ENCODE measurements at places on chromosomes 6 and 20. TPM values are rescaled to one million over a fixed set of nuclear protein-coding genes. Genes with fewer than 3 reads are reported as not detected.

Gene RIMS4
- not detected for polyA plus RNA-seq

DNA sequence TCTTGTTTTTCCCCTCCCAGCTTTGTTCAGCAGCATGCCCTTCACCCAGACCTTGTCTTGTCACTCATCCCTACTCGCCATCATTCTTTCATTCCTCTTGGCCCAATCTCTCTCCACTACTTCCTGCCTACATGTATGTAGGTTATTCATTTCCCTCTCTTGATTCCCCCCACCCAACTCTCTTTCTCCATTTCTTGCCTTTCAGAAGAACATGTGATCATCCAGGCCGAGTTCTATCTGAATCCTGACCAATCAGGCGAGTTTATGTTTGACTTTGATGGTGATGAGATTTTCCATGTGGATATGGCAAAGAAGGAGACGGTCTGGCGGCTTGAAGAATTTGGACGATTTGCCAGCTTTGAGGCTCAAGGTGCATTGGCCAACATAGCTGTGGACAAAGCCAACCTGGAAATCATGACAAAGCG, 2.6 kb downstream of the HLA-DRA start:
- H3K4me1 ChIP-seq: no peaks in the 10 kb centered on the region
- H3K4me3 ChIP-seq: no peak overlapping the region
- H3K27ac ChIP-seq: no peak overlapping the region
- peaks cover 1% of the 10 kb centered on the region for H3K27me3 ChIP-seq
- no peak for DNase-seq

DNA sequence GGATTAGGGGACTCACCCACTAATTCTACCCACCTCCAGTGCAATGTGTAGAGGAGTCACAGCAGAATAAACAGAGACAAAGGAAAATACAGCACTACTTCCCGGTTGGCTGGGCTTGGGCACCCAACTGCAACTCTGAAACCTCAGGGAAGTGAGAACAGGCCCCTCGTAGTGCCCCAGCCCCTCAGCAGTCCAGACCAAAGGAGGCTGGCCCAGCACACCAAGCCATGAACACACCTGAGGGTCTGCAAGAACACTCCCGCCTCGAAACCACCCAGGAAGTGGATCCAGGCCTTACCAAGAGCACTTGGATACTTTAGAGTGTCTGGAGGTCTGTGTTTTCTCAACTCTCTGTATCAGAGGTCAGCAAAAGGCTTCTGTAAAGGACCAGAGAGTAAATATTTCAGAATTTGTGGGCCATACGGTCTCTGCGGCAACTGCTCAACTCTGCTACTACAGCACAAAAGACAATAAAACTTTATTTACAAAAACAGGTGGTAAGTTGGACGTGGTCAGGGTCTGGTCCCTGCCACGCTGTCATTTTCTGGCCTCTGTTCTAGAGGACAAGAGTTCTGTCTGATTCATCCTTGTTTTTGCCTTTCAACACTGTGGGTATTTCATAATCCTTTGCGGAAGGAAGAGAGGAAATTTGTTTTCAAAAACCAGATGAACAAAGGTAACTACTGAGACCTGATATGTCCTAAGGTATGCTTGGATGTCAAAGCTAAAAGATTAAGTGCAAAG, 154.6 kb downstream of the PTPRT start:
- no peak overlapping the region for H3K27ac ChIP-seq
- no peaks in the 10 kb centered on the region for H3K4me1 ChIP-seq
- no peak for DNase-seq
- H3K27me3 ChIP-seq: no peaks in the 10 kb centered on the region
- no peaks in the 10 kb centered on the region for H3K36me3 ChIP-seq
- no peak overlapping the region for H3K4me3 ChIP-seq

GRCh38 chr20:18712131-18712530, 101.5 kb upstream of the SCP2D1 start:
- H3K36me3 ChIP-seq: no peaks in the 10 kb centered on the region
- H3K4me1 ChIP-seq: no peaks in the 10 kb centered on the region
- H3K27ac ChIP-seq: no peak overlapping the region
- no peak for DNase-seq
- H3K4me3 ChIP-seq: no peak overlapping the region

DNA sequence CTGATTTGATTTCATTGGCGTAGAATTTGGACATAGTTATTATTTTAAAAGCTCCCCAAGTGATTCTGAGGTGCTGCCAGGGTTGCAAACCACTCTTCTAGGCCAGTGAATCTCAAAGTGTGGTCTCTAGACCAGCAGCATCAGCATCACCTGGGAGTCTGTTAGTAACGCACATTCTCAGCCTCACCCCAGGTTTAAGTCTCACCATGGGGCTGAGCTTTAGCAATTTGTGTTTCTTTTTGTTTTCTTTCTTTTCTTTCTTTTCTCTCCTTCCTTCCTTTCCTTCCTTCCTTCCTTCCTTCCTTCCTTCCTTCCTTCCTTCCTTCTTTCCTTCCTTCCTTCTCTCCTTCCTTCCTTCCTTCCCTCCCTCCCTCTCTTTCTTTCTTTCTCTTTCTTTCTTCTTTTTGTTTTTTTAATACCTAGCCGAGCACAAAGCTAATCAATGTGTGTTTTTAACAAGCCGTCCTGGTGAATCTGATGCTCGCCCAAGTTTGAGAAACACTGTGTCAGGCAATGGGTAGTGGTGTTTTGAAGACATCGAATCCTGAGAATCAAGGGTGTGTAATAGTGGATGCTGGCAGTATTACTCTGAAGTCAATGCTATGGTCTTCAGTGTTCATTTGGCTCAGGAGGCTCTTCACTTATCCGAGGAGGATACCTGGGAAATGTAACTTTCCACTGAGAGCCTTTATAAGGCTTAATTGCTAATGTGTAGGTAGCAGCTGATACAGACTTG, 104.9 kb downstream of the SLX4IP start:
- no peak overlapping the region for H3K4me3 ChIP-seq
- H3K27me3 ChIP-seq: no peaks in the 10 kb centered on the region
- H3K4me1 ChIP-seq: no peaks in the 10 kb centered on the region
- H3K36me3 ChIP-seq: peaks cover 2% of the 10 kb centered on the region
- H3K27ac ChIP-seq: peak overlapping the region; percentile 9

All from liver (tissue), 10 donors.